MCF 10A (cell line): ENCODE measurements at places on chromosomes 7 and 10. TPM values are rescaled to one million over a fixed set of nuclear protein-coding genes. Genes with fewer than 3 reads are reported as not detected.

The HTR5A gene
- not detected in 2 replicates for total RNA-seq

GRCh38 chr10:29811751-29812427, 177.1 kb upstream of the SVIL start:
- H3K4me3 ChIP-seq, result no peak overlapping the region
- H3K36me3 ChIP-seq, result no peaks in the 10 kb centered on the region
- DNase-seq, result peak; percentile 85
- H3K27ac ChIP-seq, result peak overlapping the region; percentile 83

- DNase-seq, result no peak
- H3K27me3 ChIP-seq, result peaks cover 22% of the 10 kb centered on the region
- no peak overlapping the region for H3K4me3 ChIP-seq
- H3K4me1 ChIP-seq, result no peaks in the 10 kb centered on the region
These were observed 59.8 kb upstream of the ANTXRL start for GRCh38 chr10:46226900-46227558.

- no peak overlapping the region for H3K4me3 ChIP-seq
- H3K36me3 ChIP-seq, result peaks cover 48% of the 10 kb centered on the region
- H3K4me1 ChIP-seq, result peaks cover 31% of the 10 kb centered on the region
- no peaks in the 10 kb centered on the region for H3K27me3 ChIP-seq
These were observed 9.8 kb downstream of the LARP4B start for GRCh38 chr10:921471-922414.

DNA sequence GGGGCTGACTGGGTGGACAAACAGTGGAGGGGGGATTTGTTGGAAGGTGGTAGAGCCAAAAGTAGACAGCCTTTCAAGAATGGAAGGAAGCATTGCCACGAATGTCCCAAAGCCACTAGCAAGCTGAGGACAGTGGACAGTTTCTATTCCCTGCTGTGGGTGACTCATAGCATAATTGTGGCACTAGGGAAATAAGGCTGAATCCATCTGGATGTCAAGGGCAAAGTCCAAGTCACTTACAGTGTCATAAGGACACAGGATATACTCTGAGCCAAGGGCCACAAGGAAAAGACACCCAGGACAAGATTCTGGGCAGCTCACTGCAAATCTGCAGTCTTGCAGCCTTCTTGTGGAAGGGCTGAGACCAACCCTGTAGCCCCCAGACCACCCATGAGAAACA, 79.7 kb downstream of the FRMPD2 start:
- no peak for DNase-seq
- H3K4me3 ChIP-seq, result no peak overlapping the region
- peaks cover 41% of the 10 kb centered on the region for H3K27me3 ChIP-seq

- no peak for DNase-seq
- H3K27ac ChIP-seq, result no peak overlapping the region
- H3K4me1 ChIP-seq, result no peaks in the 10 kb centered on the region
- H3K4me3 ChIP-seq, result no peak overlapping the region
- no peaks in the 10 kb centered on the region for H3K27me3 ChIP-seq
These were observed 282.0 kb upstream of the ETV1 start for GRCh38 chr7:14271441-14271840.

DNA sequence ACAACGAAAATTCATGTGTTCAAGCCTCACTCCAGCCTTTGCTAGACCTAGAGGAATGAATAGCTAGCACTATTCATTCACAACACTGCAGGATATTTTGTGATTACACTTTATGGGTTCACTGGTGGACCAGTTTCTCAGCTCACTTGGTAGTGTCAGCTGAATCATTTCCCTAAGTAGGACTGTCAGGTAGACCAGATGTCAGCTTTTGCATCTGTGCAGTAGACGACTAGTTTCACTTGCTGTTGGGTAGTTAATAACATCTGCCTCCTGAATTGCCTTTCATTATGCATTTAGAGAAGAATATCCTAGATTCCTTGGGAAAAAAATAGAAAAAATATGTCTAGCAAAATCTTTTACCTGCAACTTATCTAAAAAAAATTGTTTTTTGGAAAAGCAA, 296.4 kb downstream of the ADARB2 start:
- no peak for DNase-seq
- H3K27me3 ChIP-seq, result no peaks in the 10 kb centered on the region
- no peaks in the 10 kb centered on the region for H3K36me3 ChIP-seq
- H3K4me3 ChIP-seq, result no peak overlapping the region
- H3K4me1 ChIP-seq, result no peaks in the 10 kb centered on the region

DNA sequence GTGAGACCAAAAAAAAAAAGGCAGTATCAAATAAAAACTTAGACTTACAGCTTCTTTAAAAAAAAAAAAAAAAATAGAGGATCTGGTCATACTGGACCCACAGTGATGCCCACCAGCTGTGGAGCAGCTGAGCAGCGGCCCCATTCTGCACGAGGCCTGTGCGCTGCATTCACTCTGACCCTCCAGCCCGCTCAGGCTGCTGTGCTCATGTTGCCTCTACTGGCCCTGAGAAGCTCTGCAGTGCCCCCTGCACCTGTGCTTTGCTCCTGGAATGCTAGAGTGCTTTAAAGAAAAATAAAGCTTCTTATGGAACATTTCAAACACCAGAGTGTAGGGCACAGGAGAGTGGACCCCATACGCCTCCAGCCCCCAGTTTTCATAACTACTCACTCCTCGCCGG, 33.2 kb downstream of the TMEM120A start:
- H3K27me3 ChIP-seq, result no peaks in the 10 kb centered on the region
- peaks cover 36% of the 10 kb centered on the region for H3K36me3 ChIP-seq
- no peak overlapping the region for H3K27ac ChIP-seq
- DNase-seq, result no peak

GRCh38 chr7:90244565-90244908, 437 bp upstream of the CFAP69 start:
- DNase-seq, result no peak
- no peaks in the 10 kb centered on the region for H3K27me3 ChIP-seq
- H3K27ac ChIP-seq, result peak overlapping the region; percentile 87

DNA sequence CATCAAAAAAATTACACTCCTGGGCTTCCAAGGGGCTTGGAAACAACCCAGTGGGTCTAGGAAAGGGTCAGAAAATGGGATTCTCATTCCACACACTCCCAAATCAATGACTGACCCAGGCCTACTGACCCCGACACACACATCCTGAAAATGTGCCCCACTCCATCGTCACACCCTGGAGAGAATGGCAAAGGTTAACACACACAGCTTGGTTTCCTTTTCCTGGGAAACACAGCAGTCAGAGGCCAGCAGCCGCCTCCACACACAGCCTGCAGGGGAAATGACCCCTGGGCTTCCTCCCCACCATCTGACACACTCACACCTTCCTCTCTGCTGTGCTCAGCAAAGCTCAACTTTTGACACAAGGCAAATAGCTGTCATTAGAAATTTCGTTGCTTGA, 42.9 kb downstream of the SH3PXD2A start:
- H3K27ac ChIP-seq, result no peak overlapping the region
- no peak overlapping the region for H3K4me3 ChIP-seq
- H3K4me1 ChIP-seq, result no peaks in the 10 kb centered on the region
- no peak for DNase-seq

- no peaks in the 10 kb centered on the region for H3K36me3 ChIP-seq
- no peak for DNase-seq
These were observed 38.0 kb downstream of the LHFPL3 start for GRCh38 chr7:104366390-104366789.

DNA sequence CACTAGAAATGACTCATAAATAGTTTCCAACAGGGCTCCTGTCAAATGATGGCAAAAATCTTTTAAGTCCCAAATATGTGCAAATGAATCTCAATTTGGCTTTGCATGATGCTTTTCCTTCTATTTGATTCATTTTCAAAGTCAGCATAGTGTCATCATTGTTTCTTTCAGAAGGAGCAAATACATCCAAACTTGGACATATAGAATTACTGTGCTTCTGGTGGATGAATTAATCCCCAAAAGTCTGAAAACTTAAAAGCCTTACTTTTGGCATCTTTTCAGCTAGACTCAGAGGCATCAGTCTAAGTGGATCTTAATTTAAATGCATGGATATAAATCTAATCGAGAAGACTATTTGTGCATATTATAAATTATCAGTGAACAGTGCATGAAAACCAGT, 578.1 kb upstream of the FZD8 start:
- H3K36me3 ChIP-seq, result no peaks in the 10 kb centered on the region
- no peaks in the 10 kb centered on the region for H3K27me3 ChIP-seq
- no peak overlapping the region for H3K4me3 ChIP-seq

DNA sequence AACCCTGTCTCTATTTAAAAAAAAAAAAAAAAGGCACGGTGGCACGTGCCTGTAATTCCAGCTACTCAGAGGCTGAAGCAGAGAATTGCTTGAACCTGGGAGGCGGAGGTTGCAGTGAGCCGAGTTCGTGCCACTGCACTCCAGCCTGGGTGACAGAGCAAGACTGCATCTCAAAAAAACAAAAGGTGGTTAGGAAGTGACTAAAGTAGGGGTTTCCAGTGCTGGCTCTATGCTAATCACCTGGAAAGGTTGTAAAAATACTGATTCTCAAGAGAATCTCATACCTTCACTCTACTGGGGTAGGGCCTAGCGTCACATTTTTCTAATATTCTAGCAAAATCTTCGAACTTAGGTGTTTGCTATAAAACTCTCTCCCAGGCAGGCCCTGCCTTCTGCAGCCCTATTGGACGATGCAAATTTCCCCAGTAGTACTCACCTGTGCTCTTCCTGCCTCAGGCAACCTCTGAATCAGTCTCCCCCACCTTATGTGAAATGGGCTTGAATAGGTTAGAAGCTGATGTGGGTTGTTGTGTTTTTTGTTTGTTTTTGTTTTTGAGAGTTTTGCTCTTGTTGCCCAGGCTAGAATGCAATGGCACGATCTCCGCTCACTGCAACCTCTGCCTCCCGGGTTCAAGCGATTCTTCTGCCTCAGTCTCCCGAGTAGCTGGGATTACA, 3.5 kb downstream of the ZP3 start:
- H3K4me1 ChIP-seq, result peaks cover 9% of the 10 kb centered on the region
- no peaks in the 10 kb centered on the region for H3K36me3 ChIP-seq
- no peak overlapping the region for H3K27ac ChIP-seq
- no peaks in the 10 kb centered on the region for H3K27me3 ChIP-seq
- DNase-seq, result no peak
- no peak overlapping the region for H3K4me3 ChIP-seq

DNA sequence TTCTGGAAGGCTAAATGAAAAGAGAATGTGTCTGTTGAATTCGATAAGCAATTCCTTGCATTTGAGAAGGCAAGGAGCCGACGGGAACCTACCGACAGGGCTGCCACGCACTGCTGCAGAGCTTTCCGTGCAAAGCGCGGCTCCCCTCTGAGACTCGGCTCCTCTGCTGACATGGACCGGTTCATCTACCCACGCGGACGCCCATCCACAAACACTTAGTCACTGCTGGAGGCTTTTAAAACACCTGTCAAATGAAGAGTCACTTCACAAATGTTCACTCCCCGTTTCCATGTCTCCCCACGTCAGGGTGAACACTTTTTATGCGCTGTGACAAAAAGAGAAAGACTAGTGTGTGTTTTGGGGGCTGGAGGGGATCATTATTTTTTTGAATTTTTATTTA, 32.0 kb downstream of the AMZ1 start:
- no peaks in the 10 kb centered on the region for H3K27me3 ChIP-seq
- DNase-seq, result no peak
- H3K4me1 ChIP-seq, result peaks cover 6% of the 10 kb centered on the region
- no peak overlapping the region for H3K27ac ChIP-seq
- H3K4me3 ChIP-seq, result no peak overlapping the region
- H3K36me3 ChIP-seq, result peaks cover 43% of the 10 kb centered on the region

DNA sequence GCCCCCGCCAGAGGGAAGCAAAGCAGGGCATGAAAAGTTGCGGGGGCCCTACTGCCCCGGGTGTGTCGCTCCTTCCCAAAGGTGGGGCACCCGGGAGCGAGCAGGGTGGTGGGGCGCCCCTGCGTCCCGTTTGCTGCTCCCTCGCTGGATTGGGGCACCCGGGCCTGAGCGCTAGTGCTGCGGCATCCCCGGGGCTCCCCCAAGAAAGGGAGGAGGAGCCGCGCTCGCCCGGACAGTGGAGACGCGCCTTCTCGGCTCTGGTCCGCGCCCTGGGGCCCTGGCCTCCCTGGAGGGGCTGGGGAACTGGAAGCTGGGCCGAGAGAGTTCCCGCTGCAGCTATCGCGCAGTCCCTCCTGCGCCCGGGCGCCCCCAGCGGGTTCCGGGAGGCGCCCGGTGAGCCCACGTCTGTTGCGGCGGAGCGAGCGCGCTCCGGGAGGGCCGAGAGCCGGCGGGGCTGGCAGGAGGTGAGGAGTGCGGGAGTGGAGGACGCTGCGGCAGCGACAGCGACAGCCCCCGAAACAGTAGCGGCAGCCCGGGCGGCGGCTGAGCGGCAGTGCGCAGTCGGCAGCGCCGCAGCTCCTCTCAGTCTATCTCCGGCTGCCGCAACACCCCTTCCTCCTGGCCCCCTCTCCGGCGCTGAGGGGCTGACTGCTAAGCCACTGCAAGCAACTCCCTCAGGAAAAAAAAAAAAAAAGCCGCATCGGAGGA, 504 bp upstream of the BMPER start:
- no peaks in the 10 kb centered on the region for H3K36me3 ChIP-seq
- peak overlapping the region; percentile 54 for H3K4me3 ChIP-seq
- no peak for DNase-seq
- H3K27ac ChIP-seq, result no peak overlapping the region
